ENCODE measurements at places on chromosomes 3 and 15.

DNA sequence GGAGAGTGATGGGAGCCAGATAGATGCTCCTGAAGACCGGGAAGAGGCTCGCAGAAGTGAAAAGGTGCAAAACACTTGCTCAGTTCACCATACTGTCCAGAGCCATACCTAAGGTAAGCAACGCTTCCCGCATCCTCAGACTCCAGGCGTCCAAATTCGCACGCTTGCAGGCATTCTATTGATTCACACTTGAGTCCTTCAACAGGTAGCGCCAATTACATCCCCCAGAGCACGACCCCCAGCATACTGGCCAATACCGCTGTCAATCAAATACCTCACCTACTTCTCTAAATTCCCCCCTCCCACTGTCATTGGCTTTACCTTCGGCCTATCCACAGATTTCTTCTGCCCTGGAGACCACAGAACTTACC is 361 bp upstream of the STXBP5L start:
- DNase-seq = no peak

- DNase-seq = no peak
These were observed 142.7 kb downstream of the ULK4 start for GRCh38 chr3:41819236-41819635.

- no peak for DNase-seq
These were observed 8.8 kb downstream of the VIPR1 start for GRCh38 chr3:42511201-42511600.

GRCh38 chr3:195256639-195257453 is 14.1 kb downstream of the XXYLT1 start:
- no peak for DNase-seq

DNA sequence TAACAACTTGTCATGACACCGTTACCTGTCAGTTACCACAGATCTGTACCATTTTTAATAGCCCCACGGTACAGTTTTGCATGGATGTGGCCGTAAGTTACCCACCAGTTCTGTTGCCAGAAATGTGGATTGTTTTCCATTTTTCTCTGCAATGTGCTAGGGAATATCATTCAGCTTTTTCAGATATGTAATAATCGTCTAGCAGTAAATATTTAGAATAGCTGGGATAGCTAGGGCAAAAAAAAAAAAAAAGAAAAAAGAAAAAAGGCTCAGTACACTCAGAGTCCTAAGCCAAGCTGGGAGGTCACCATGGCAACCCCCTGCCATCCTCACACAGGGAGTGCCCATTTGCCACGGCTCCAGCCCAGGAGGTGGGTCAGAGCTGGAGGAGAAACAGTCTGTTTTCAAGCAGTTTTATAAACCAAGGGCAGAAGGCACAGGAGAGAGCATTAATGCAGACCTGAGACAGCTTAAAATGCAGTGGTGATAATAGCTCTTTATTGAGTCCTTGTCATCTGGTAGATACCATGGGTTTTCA is 25.2 kb downstream of the PAQR5 start:
- no peak for DNase-seq

DNA sequence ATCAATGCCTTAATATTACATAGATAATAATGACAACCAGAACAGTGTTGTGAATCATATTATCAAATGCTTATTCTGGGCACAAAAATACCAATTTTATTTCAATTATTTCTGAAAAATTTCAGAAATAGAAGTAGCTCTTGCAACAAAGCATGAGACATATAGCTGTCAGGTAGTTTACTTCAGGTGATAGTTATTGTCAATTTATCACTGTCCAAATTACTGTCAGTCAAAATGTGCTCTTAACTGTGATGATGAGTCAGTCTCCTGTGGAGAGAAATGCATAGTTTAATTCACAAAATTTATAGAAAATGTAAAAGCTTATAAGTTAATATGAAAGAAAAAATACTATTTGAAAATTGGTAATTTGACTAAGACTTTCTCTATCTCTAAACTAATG is 1078.4 kb upstream of the GBE1 start:
- DNase-seq = no peak

GRCh38 chr3:149388001-149388440 is 10.6 kb upstream of the TM4SF1 start:
- peak; percentile 98 for DNase-seq

DNA sequence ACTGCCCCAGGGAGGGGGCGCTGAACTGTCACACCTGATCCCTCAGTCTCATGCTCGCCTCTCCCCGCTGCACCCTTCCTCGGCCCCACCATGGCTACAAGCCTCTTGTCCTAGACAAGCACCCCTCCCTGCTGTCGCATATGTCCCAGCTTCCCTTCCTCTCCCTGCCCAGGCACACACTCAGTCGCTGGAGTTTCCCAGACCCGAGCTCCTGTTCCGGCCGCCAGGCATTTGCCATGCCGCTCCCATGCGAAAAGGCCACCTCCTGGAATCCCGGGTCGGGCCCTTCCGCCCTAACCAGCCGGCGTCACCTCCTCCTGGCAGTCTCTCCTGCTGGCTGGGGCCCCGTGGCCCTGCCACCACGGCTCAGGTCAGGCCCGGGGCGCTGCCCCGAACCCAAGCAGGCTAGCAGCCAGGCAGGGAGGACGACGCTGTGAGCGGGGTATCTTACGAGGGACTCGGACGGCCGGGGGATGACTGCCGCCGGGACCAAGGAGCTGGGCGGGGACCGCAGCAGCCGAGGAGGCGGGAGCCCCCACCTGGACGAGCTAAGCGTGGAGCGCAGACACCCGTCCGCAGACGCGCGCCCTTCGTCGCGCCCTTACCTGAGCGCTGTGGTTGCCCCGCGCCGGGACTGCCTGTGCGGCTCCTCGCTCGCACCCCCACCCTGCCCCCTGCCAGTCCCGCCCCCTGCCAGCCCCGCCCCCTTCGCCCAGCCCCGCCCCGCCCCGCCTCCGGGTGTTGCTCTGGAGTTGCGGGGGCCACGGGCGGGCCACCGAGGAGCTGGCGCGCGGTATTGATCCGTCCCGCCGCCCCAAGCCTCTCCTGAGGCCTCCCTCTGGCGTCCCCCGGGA is at the start of gene ALS2CL:
Gene ALS2CL (minus strand): TSS at position 642 of the 854 bp plus-strand sequence. CDS start 4,239 bp downstream, outside the sequence.
- peak; percentile 53 for DNase-seq

- DNase-seq = no peak
These were observed 243.8 kb downstream of the CACNA2D3 start for GRCh38 chr3:54366007-54366750.

- no peak for DNase-seq
These were observed 65.1 kb upstream of the TSC22D2 start for GRCh38 chr3:150342896-150343467.

- DNase-seq = no peak
These were observed 5.6 kb upstream of the TNIK start for GRCh38 chr3:171465763-171466162.

- no peak for DNase-seq
These were observed 4.1 kb upstream of the COL6A5 start for GRCh38 chr3:130341388-130341787.

GRCh38 chr15:55255714-55256113 is 33.9 kb downstream of the RAB27A start:
- DNase-seq = no peak

- no peak for DNase-seq
These were observed 1010.8 kb downstream of the FHIT start for GRCh38 chr3:60240492-60240891.

GRCh38 chr15:80514071-80514780 is 110.0 kb downstream of the ARNT2 start:
- peak; percentile 54 for DNase-seq

DNA sequence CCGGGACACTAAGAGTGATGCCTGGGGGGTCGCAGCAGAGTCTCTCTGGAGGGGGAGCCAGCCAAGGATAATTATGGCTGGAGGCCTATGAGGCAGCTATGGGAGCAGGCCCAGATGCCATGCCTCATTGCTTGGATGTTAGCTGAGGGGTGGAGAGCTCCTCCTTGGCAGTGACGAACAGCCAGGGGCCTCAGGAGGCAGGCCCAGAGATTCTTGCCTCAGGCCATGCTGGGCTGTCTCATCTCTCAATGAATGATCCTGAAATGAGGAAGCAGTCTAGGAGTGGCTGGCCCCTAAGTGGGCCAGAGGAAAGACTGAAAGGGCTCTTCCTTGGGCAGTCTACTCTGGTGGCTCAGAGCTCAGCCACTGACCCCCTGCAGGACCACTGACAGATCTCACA is 21.3 kb downstream of the KIF9 start:
- peak; percentile 83 for DNase-seq

DNA sequence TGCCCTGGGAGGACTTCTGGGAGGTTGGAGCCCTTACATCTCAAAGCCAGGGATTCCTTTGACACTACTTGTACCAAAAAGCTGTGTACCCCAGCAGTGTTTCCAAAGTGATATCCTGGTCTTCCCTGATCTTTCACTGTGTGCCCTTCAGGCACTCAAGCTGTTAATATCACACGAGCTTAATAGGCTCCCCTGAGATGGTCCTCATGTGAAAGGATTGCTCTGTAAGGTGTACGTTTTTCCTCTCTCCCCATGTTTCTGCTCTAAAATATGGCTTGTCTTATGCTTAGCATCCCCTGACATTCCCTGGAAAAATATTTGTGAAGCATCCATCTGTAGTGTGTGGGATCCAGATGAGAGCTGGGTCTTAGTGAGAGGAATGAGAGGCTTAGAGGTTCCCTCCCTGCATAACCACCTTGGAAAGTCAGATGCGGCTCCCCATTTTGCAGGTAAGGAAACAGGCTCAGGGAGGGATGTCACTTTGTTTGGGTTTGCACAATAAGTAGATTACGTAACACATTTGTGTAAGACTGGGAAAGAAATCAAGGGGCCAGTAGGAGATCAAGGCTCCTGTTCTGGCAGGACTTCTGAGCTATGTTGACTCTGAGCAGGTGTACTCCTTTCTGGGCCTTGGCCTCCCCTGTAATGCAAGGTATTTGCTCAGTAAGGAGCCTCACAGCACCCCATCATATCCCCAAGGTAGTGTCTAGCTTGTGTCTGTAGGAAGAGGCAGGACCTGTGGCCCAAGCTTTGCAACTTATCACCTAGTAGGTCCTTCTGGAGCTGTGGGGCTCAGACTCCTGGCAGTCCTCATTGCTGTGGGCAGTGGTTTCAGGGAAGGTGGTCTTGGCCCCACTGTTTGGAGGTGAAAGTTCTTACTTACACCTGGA is 667 bp upstream of the ACOX2 start:
- no peak for DNase-seq

DNA sequence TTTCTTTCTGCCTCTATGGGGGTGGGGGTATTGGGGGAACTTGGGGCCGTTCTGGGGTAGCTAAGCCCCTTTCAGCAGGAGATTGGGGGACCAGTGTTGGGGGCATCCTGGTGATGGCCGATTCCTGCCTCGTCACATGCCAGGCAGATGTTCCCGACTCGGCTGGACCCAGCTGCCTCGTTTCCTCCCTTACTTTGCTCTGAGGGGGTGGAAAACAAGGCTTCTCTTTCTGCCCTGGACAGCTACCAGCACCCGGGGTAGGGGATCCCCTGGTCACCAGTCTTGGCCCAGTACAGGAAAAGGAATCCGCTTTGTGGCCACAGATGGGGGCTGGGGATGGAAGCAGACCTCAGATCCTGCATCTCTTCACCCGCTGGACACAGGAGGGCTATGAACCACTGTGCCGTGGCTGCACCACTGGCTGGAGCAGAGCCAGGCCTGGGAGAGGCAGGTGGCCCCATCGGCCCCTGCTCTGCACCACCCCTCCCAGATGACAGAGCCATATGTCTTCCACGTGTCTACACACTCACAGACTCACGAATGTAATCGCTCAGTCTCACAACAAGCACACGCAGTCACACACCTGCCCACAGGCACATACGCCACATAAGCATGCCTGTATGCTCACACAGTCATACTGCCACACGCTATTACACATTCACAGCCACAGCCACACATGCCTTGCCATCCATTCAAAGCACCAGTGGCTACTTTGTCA is 12.4 kb downstream of the SNX33 start:
- DNase-seq = no peak

- no peak for DNase-seq
These were observed 14.1 kb downstream of the SOX2 start for GRCh38 chr3:181725830-181726229.

GRCh38 chr3:108036984-108037741 is 53.7 kb downstream of the CD47 start:
- peak; percentile 68 for DNase-seq
